Stimulated activated CD4-positive, alpha-beta T cell treated with anti-CD3 and anti-CD28 coated beads, Interleukin-12 subunit alpha, Interleukin-12 subunit beta, amount 100 ng/mL, for 24 hours (primary cell): ENCODE measurements at places on chromosomes 3 and 15.

DNA sequence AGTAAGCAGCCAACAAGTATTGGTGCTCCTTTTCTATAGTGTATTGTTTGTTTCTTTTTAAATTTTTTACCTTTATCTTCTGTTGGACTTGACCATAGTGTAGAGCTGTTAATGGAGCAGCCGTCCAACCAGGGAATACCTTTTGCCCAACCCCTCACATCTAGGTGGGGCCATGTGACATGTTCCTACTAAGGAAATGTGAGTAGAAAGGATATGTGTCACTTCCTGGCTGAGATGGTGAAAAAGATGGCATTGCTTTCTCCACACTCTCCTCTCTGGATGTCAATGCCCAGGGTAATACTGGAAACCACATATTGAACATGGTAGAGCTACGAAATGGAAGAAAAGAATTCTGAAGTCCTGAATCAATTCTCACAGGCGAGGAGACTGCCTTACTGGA, 218.8 kb downstream of the TBL1XR1 start:
- no peak for DNase-seq

- DNase-seq: no peak
Observed at GRCh38 chr15:70172124-70172523, 74.4 kb upstream of the TLE3 start.

- no peak for DNase-seq
Observed at GRCh38 chr15:61227950-61228936, 859 bp downstream of the RORA start.

DNA sequence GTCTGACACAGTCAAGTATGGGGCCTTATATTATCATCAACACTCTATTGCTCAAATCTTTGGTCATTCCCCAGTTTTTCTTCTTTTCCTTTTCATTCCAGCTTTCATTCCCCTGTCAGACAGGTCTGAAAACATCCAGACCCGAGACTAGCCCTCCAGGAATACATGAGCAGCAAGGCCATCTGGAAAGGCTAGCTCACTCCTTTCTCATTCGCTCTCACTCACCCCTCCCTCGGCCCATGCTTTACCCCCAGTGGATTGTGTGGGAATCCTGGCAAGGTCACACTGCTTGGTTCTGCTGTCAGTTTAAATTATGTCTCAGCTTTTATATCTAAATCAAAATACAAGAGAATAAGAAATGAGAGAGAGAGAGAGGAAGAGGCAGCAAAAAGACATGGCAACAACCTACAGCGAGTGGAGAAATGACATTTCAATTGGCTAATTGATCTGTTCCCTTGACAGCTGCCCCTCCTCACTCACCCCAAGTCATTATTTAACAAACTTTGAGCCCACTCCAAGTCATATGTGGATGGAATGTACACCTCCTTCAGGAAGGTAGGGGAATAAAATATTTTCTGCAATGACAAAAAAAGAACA, 962.2 kb downstream of the TUSC7 start:
- DNase-seq: no peak

GRCh38 chr3:188590557-188590956, 436.6 kb downstream of the LPP start:
- DNase-seq: no peak

DNA sequence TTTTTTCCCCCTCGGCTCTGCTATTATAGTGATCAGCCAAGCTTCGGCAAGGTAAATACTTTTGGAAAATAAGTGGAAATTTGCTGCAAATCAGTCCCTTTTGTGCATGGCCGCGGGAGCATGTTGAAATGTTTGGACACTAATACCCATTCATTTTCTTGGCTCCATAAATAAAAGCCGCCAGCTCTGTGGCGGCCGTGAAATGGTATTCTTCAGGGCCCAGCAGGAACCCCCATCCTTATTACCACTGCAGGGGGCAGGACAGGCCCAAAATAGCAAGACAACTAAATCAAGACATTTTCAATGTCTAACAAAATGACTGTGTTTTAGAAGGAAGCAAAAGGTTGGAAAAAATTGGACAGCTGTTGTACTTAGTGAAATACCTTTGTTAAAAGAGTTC, 362.3 kb downstream of the NR2F2 start:
- no peak for DNase-seq

DNA sequence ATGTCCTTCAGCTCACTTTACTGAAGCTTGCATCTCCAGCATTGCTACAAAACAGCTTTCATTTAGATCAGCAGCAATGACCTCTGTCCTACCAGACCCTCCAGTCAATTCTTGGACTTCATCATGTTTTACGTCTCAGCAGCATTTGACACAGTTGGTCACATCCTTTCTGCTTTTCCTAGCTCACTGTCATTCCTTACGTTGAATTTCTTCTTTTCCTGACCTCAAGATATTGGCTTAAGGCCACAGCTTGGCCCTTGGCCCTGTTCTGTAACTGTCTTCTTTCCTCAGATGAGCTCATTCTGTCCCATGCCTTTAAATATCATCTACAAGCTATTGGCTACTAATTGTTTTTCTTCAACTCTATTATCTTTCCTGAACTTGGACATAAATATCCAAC, 576.2 kb upstream of the KCNMB2 start:
- DNase-seq: no peak

DNA sequence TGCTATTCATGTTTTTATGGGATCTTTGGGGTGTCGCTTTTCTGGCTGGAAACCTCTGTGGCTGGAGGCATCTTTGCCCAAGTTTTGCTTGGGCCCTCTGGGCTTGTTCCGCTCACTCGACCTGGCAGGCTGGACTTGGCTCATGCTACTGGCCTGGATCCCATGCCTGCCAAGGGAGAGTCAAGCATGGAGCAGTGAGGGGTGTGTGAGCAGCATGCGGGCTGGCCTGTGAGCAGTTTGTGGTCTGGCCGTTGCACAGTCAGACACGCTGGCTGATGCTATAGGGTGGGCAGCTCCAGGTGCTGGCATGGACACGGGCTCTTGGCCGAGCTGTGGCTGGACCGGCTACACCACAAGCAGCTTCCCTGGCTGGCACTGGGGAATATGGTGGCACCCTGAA, 491.1 kb downstream of the AGBL1 start:
- DNase-seq: no peak

DNA sequence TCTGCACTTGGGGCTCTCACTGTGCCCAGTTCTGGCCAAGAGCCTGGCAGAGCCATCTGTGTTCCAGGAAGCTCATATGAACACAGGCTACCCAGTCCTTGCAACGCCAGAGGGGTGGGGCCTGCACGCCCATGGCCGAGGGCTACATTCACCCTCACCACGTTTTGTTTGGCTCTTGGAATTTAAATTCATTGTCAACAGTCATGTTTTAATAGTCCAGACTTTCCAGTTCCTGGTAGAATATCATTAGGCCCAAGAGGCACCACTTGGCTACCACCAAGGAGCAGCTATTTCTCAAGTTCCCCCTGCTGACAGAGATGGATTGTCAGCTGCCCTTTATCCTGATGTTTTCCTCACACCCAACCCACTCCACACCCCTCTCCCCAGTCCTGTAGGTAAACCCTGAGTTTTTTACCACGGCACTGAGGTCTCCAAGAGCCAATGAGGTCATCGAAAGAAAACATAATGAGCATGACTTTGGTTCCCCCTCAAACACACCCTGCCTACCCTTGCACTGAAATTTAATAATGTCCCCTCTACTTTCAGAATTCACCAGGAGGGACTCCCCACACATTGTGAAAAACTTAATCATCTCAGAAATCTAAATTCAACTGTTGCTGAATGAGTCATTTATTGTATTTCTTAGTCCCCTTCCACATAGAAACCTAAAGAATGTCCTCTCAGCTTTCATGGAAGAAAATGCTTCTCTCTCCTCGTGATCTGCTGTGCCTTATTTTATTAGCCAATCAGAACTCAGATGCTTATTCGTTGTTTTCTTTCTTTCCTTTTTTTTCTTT, 125.1 kb downstream of the SHQ1 start:
- no peak for DNase-seq

GRCh38 chr15:75204340-75205063, 2.8 kb downstream of the C15orf39 start:
- peak; percentile 84 for DNase-seq

DNA sequence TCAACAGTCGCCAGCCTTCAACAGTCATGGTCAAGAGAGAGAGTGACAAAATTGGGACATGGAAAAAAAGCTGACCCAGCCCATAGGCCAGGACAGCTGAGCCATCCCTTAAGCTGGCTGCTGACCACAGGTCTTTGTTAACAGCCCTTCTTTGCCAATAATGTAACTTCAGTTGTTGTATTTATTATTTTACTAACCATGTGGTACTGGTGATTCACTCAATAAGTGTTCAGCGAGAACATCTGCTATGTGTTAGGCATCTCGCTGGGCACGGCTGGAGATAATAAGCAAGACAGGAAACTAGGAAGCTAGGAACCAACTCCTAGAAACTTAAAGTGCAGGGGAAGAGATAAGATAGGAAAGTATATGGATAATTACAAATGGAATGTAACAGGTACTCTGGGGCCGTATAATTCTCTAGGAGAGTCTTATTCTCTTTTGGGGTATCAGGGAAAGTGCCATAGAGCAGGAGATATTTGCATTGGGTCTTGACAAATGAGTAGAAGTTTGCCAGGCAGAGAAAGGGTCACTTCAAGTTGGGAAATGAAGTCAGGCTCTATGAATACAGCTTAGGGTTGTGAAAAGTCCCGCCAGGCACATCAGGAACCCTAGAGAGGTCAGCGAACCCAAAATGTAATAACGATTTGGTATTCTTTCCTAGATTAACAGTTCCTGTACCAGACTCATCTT, 84.0 kb upstream of the TRA2B start:
- DNase-seq: no peak

- DNase-seq: no peak
Observed at GRCh38 chr15:53716909-53717876, 42.3 kb downstream of the WDR72 start.

GRCh38 chr3:146374146-146374545, 95.2 kb downstream of the PLSCR2 start:
- no peak for DNase-seq

- DNase-seq: no peak
Observed at GRCh38 chr3:43996379-43997301, 245.0 kb upstream of the TOPAZ1 start.
